Smooth muscle cell of the umbilical artery (primary cell): ENCODE measurements at places on chromosomes 11 and 22. TPM values are rescaled to one million over a fixed set of nuclear protein-coding genes. Genes with fewer than 3 reads are reported as not detected.

Gene SMC1B
- not detected in 2 replicates for total RNA-seq

Gene SDHAF2
- total RNA-seq = 24.3 and 36.8 TPM in 2 replicates

Gene KCNK4
- total RNA-seq = not detected in 2 replicates

Gene TMX2
- total RNA-seq = 48.4 and 55.8 TPM in 2 replicates

Gene FXYD6
- total RNA-seq = not detected in 2 replicates
